ENCODE measurements at places on chromosomes 7 and 10.

DNA sequence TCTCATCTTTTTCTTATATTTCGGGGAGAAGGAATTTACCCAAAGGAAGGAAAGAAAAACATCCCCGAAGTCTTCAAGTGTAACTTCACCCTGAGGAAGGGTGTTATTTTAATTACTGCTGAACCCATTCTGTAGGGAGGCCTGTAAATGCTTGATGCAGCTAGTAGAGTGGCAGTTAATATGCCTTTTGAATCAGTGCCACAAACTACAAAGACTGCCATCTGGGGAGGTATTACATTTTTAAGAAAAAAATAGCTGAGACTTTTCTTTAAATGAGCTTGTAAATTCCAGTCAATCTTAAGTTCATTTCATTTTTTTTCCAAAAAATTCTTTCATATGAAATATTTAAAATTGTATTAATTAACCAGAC, 233.1 kb upstream of the FERD3L start:
- no peak for DNase-seq

DNA sequence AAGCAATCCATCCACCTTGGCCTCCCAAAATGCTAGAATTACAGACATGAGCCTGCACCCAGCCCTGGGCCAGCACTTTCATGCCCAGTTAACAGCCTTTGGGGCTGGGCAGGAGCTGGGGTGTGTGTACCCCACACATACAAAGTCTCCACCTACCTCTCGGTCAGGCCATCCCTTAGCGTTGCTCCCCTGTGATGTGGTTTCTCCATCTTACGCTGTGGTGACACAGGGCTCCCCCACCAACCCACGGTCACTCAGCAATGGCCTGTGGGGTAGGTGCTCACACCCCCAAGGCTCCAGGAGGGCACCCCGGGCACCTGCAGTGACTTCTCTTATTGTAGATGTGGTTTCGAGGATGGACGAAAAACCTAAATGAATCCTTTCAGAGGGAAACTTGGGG, 58.8 kb downstream of the ASB13 start:
- DNase-seq: no peak

DNA sequence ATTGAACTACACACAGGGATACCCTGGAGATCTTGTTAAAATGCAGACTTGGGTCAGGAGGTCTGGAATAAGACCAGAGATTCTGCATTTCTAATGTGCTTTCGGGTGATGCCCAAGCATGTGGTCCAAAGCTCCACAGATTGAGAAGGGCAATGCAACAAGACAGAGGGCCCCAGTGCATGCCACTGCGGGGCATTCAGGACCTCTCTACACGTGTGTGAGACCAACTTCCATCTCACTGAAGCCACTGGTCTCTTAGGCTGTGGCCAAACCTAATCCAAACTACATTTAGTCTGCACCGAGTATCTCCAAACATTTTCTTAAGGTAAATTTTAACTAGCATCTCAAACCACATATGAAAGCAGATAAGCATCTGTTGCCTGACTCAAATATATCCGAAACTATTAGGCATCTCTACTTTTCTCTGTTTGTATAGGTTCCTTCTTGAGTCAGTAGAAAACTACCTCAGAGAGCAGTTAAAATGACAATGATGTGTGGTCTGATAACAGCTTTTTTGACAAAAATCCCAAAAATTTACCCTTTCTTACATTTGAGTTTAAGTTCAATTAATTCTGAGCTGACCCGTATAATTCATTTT, 107.5 kb downstream of the ELMO1 start:
- no peak for DNase-seq

GRCh38 chr7:29328045-29328444, 133.5 kb downstream of the CHN2 start:
- DNase-seq: no peak

DNA sequence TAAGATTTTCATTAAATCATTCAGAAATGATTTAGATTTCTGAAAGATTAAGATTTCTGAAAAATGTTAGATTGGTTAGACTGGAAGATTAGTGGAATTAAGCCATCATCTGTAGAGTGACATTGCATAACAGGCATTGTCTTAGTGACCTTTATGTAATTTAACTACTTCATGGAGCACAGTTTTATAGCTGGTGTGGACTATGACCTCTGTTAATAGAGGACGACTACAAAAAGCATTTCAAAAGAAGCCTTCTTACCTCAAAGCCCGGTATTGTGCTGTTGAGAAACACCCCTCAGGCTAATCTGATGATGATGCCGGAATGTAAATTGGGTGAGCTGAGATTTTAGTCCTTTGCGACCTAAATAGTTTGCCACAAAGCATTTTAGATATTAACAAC, 55.6 kb downstream of the GALNT11 start:
- DNase-seq: no peak

- DNase-seq: no peak
Observed at GRCh38 chr7:5767066-5767465, 14.4 kb downstream of the RNF216 start.

GRCh38 chr10:11516431-11516746, 95.1 kb downstream of the USP6NL start:
- DNase-seq: no peak

DNA sequence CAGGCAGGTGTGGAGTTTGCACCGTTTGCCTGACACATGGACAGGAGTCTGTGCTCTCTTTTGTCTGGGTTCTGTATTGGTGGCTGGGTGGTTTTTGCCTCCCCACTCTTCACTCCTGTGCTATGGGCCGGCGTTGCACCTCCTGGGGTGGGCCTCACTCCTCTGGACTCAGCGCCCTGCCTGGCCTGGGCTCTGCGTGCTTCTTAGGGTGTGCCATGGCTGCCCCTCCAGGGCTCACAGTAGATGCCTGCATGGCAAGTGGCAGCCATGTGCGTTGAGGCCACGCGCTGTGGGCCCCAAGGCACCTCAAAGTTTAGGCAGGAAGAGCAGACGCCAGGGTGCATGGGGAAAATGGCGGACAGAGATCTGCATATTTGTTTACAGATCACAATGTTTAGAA, 319.8 kb downstream of the ADARB2 start:
- no peak for DNase-seq

GRCh38 chr7:89771003-89771636, 383.1 kb upstream of the STEAP1 start:
- no peak for DNase-seq

- no peak for DNase-seq
Observed at GRCh38 chr10:27258492-27258837, 17.9 kb upstream of the ACBD5 start.

DNA sequence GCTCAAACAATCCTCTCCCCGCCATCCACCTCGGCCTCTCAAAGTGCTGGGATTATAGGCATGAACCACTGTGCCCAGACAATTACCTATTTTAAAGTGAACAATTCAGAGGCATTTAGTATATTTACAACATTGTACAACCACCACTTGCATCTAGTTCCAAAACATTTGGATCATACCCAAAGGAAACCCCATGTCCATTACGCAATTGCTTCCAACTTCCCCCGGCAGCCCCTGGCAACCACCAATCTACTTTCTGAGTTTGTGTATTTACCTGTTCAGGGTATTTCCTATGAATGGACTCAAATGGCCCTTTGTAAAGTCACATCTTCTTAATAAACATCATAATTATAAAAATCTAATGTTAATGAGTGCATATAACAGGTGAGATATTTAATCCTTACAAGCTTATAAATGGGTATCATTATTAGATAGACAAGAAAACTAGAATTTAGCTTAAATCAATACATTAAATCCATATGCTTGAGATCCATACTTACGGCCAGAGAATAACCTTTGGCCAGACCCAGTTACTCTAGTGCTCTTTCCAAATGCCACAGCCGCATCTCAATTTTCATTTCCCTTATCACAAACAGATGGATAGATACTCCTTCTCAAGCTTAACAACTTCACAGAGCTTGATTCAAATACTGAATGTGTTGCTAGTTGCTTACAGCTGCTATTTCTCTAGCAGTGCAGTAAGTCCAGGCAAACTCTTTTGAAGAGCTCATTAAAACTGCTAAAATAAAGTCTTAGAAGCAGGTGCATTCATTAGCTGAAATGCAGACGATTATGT, 133.4 kb upstream of the MKLN1 start:
- DNase-seq: no peak

DNA sequence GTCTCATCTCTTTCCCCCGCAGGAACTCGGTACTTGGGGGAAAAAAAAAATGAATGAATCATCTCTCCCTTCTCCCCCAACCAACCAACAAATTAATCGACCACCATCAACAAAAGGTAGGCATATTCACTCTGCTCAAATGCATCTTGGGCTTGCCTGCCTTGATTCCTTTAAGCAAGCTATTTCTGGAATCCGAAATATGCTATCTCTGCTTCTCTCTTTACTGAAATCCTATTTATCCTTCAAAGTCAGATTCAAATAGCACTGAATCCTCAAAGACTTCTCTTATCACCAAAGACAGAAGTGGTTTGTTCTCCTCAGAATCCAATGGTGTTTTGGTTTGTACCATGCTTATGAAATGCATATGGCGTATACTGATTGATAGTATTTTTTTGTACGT, 49.6 kb upstream of the TPK1 start:
- no peak for DNase-seq

- no peak for DNase-seq
Observed at GRCh38 chr10:109762555-109762954, 160.8 kb downstream of the XPNPEP1 start.

DNA sequence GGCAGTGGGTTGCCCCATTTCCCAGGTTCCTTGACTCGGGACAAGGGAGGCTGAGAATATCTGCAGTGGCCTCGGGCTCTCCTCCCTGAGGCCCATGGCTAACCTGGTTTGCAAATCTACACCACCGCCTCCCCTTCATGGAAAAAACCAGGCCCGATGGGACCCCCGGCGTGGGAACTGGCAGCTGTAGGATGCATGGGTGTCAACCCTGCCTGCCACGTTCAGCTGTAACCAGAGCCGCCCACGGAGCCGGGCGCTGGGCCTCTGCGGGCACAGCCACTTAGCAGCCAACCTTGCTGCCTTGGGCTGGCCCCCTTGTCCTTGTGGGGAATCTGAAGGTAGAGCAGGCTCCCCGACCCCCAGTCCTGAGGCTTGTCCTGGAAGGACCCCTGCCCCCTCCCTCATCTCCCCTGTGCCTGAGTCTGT, 1.6 kb downstream of the PWWP2B start:
- DNase-seq: no peak

- no peak for DNase-seq
Observed at GRCh38 chr7:27553273-27553672, 109.4 kb downstream of the HIBADH start.

DNA sequence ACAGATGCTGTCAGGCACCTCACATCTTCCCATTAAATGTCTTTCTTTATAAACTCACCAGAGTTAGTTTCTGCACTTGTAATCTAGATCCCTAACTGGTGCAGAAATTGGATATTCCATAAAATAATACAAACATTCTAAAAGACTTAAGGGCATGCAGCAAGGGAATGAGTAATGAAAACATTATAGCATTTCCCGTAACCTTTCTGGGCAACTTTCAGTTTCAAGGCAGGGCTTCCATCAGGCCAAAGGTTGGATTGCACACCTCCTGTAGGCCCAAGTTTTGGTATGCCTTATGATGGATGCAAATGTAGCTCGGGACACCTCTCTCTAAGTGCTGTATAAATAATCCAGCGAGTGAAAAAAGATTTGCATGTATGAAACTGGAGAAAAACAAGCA, 129.9 kb upstream of the LYZL2 start:
- DNase-seq: no peak

DNA sequence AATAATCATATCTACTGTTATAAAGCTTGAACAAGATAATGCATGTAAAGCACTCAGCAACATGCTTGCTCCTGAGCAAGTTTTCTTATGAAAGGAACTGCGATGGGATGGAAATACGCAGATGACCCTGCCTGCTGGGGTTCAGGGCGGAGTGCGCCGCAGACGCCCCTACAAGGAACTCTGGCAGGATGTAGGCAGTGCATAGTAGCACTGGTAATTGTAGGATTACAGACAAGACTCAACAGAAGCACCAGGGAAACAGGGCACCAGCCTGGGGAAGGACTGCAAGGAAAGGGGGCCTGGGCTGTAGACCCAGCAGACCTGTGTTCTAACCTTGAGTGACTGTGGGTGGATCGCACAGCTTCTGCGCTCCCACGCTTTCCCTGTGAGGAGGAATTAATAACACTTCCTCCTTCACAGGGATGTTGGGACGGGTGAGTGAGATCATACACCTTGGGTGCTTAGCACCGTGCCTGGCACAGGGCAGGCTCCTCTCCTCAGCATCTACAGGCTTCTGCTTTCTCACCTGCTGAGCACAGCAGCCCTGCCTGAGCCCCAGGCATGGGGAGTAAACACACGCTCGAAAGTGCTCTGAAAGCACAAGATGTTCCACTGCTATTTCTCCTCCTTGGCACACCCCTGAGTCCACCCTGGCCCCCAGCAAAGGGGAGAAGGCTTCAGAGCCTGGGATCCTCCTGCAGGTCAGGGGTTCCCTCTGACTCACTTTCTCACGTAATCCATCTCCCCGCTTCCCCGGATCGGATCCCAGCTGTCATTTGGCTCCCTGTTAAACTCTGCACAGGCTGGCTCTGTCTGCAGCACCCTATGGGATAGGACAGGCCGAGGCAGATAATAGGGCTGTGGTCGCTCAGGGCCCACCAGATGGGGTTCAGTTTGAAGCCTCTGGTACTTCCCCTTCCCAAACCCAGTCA, 19.2 kb downstream of the ITPRIP start:
- no peak for DNase-seq

- no peak for DNase-seq
Observed at GRCh38 chr10:17387861-17388503, 66.4 kb downstream of the ST8SIA6 start.

DNA sequence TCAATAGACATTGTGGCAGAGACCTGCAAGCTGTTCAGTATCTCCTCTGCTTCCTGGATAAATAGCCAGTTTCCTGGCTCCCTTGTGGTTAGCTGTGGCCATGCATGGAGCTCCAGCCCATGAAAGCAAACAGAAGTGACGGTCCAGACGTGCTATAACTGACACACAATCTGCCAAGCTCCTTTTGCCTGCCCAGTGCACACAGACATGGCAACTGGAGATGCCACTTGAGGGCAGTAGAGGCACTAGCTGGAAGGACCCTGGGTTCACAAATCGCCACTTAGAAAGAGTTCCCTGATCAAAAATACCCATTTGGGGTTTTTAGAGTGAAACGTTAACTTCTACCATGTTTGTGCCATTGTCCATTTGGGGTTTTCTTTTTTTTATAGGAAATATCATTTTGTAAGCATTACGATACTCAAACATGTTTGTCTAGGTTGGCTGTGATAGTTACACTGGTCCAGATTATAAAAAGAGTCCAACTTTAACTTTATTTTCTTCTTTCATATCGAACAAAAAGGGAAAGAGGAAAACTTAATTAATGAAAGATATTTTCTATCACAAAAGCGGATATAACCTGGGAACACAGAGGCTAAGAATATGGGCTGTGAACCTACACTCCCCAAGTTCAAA, 31.3 kb downstream of the KIN start:
- DNase-seq: peak; percentile 5

GRCh38 chr7:92242972-92243371, 2.7 kb downstream of the KRIT1 start:
- DNase-seq: no peak

GRCh38 chr10:61330669-61331068, 122.5 kb downstream of the TMEM26 start:
- DNase-seq: no peak

- no peak for DNase-seq
Observed at GRCh38 chr10:132687893-132688579, 97.9 kb downstream of the NKX6-2 start.

GRCh38 chr10:17216217-17216900, 11.7 kb upstream of the VIM start:
- peak; percentile 22 for DNase-seq

- DNase-seq: no peak
Observed at GRCh38 chr7:133478591-133479135, 225.8 kb downstream of the EXOC4 start.

GRCh38 chr7:41786944-41787343, 84.1 kb upstream of the INHBA start:
- DNase-seq: no peak

GRCh38 chr10:58502956-58503355, 9.7 kb upstream of the BICC1 start:
- no peak for DNase-seq

Data from activated naive CD8-positive, alpha-beta T cell treated with anti-CD3 and anti-CD28 coated beads, Interleukin-2, amount 50 U/mL, for 24 hours (primary cell).